ENCODE measurements at places on chromosomes 5 and 9. TPM values are rescaled to one million over a fixed set of nuclear protein-coding genes. Genes with fewer than 3 reads are reported as not detected.

- no peak for DNase-seq
Observed at GRCh38 chr5:5650242-5650641, 227.8 kb downstream of the ICE1 start.

- no peak for DNase-seq
Observed at GRCh38 chr5:150361301-150361700, 3.8 kb downstream of the TCOF1 start.

GRCh38 chr5:142610176-142611001, 75.5 kb downstream of the FGF1 start:
- no peak for DNase-seq

DNA sequence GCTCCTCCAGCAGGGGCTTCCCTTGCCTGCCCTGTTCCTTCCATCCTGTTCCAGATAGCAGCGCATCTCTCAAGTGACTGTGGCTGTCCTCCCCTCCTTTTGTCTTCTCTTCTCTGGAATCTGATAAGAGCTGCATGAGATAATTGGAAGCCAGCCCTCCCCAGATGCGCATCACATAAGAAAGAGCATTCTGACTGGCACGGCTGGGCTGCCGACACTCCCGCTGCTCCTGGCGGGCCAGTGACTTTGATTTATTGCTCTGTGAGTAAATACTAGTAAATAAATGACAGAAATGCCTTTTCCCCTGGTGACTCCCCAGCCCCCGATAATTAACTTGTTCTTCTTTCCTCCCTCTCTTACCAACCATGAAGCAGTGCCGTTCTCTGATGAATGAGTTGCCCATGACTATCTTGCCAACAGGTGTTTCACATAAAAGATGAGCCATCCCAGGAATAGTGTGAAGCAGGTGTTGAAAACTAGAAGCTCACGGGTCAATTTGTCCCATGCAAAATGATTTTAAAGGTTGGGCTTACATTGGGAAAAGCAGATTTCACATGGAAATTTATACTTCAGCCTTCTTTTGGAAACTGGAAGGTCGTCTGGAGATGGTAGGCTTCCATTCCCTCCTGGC, 212.3 kb downstream of the ERCC6L2 start:
- no peak for DNase-seq

DNA sequence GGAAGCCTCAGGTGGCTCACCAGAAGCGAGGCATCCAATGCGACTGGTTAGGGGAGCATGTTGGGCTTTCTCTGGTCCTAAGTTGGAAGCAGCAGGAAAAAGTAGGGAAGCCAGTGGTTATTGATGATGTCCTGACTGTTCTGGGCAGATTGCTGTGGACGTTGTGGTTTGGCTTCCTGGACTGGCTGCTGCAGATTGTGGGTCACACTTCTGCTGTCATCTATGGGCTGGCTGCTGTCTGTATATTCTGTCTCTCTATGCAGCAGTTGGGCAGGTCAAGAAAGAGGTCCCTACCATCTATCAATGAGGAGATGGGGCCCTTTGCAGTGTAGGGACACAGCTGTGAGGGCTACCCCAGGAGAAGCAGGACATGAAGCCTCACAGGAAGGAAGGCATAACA, 13.5 kb upstream of the MARCHF6 start:
- no peak for DNase-seq

- peak; percentile 18 for DNase-seq
Observed at GRCh38 chr5:89668821-89669220, 740.7 kb downstream of the CETN3 start.

DNA sequence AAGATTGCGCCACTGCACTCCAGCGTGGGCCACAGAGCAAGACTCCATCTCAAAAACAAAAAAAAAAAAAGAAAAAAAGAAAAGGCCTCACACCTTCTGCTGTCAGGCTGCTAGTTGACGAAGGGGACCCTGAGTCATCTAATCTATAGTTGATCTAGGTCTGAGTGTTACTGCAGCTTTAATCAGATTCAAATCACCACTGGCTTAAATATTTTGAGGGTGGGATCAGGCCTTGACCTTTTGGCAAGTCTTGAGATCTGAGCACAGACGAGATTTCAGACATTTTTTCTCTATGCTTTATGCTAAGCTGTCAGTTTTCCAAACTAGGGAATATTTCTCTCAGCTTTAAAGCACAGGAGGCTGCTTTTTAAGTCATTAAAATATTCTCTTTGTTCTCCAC, 240.9 kb downstream of the GLIS3 start:
- no peak for DNase-seq

DNA sequence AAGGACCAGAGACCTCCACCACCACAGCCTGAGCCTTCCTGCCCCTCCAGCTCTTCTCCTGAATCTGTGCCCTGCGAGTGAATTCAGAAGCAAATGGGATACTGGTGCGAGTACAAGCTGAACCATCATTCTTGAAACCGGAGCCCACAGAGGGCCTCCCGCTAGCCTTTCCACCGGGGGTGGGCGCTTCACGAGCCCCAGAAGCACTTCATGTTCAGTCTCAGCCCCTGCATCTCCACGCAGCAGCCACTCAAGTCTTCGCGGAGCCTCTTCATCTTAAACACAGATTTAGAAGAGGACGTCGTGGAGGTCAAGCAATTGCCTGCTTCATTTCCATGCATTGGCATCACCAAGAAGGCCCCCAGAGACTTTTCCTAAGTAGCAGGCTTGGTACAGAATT, 26.0 kb upstream of the OLFM1 start:
- no peak for DNase-seq

GRCh38 chr9:109771087-109771486, 8.9 kb upstream of the PALM2AKAP2 start:
- DNase-seq: peak; percentile 97

- peak; percentile 84 for DNase-seq
Observed at GRCh38 chr9:13786131-13786530, 506.6 kb upstream of the MPDZ start.

- peak; percentile 42 for DNase-seq
Observed at GRCh38 chr5:34657988-34658387, 1.9 kb downstream of the RAI14 start.

GRCh38 chr5:61995486-61995885, 310.5 kb upstream of the KIF2A start:
- no peak for DNase-seq

GRCh38 chr9:104682642-104683041, 11.7 kb upstream of the OR13D1 start:
- DNase-seq: peak; percentile 22

GRCh38 chr9:32264170-32264864, 120.1 kb upstream of the ACO1 start:
- peak; percentile 1 for DNase-seq

- no peak for DNase-seq
Observed at GRCh38 chr5:61130289-61130688, 32.0 kb downstream of the SMIM15 start.

- DNase-seq: no peak
Observed at GRCh38 chr5:100746730-100747129, 156.4 kb downstream of the ST8SIA4 start.

DNA sequence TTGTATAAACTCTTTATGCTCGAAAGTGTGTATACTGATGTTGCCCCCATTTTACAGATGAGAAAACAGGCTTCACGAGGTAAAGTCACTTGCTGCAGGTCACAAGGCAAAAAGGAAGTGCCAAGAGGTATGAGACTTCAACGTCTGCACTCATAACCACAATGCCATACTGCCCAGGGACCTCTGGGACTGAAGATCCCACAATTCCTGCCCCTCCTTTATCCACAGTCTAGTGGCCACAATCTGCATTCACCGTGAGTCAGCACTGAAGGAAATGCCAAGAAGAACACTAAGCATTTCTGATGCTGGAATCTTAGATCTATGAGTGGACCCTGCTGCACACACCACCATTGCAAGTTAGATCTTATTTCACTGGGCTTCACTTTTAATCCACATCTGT, 37.3 kb downstream of the MED27 start:
- peak; percentile 98 for DNase-seq

GRCh38 chr5:51382521-51383130, 622 bp upstream of the ISL1 start:
- no peak for DNase-seq

DNA sequence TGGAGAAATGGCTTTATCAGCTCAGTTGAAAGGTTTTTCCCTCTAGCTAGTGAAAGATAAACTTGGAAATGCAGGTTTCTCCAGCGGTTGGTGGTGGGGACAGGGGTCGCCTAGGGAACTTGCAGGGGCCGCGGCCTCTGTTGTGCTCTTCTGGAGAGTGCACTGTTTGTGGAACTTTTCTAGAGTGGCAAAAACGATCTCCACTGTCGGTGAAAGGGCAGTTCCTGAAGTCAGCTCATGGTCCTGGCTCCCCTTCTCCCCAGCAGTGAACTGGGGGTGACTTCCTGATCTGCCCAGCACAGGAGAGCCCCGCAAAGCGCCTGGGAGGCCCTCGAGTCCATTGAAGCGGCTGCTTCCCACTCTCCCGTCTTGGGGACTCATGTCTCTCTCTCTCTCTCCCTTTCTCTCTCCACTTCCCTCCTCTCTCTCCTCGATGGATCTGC, 3.2 kb downstream of the IRX1 start:
- peak; percentile 51 for DNase-seq

- DNase-seq: no peak
Observed at GRCh38 chr9:34262971-34263370, 66.1 kb downstream of the KIF24 start.

The ECM2 gene
- total RNA-seq: 0.18 TPM

The SPATA31C1 gene
- total RNA-seq: not detected

The PCSK5 gene
- 11.5 TPM for total RNA-seq

The NME5 gene
- 2.9 TPM for total RNA-seq

The SPEF2 gene
- 3.9 TPM for total RNA-seq

The SLC9A3 gene
- 1.0 TPM for total RNA-seq

The CDC20B gene
- 0.11 TPM for total RNA-seq

The TTC23L gene
- 1.2 TPM for total RNA-seq

Measured in astrocyte (in vitro differentiated cells and primary cell).